ENCODE measurements at places on chromosomes 5 and 9.

DNA sequence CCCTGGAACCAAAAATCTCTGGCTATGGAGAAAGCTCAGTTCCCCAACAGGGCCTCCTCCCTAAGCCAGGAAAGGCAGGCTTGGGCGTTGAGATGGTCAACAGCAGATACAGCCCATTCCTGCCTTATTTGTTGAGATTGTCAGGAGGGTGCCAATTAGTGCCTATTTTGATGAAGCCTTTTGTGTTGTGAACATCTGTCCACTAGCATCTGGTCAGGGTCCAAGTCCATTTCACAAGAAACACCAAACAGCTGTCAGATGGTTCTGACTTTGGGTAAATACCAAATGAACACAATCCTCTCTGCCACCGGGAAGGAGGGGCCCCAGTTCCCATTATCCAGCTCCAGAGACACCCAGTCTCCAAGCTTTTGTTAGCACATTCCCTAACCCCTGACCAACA lies 19.9 kb downstream of the SEMA6A start:
- H3K4me3 ChIP-seq: no peak overlapping the region
- H3K27ac ChIP-seq: no peak overlapping the region
- peaks cover 22% of the 10 kb centered on the region for H3K4me1 ChIP-seq
- no peak for DNase-seq
- H3K27me3 ChIP-seq: no peaks in the 10 kb centered on the region

DNA sequence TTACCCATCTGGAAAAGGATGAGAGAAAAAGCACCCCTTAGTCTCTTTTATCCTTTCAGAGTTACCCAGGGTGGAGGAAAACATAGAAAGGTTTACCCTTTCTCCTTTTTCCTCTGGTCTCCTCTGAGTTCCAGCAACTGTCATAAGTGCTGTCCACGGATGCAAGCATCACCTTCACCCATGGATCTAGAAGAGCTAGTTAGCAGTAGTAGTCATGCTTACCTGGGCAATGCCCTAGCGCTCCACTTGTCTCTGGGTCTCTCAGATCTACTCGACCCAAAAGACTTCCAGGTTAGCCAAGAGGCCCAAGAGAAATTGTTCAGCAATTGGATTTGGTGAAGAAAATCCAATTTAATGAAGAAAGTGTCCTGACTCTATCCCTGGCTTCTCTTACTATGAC lies 656.2 kb upstream of the PTPRD start:
- no peak for DNase-seq
- no peaks in the 10 kb centered on the region for H3K36me3 ChIP-seq
- H3K27me3 ChIP-seq: no peaks in the 10 kb centered on the region
- H3K27ac ChIP-seq: no peak overlapping the region

- H3K36me3 ChIP-seq: no peaks in the 10 kb centered on the region
- peaks cover 35% of the 10 kb centered on the region for H3K4me1 ChIP-seq
- H3K27ac ChIP-seq: no peak overlapping the region
- H3K27me3 ChIP-seq: no peaks in the 10 kb centered on the region
- no peak overlapping the region for H3K4me3 ChIP-seq
Measured at GRCh38 chr5:150587016-150587415, 53.4 kb upstream of the SYNPO start.

GRCh38 chr5:108061941-108062340 lies 320.0 kb downstream of the FBXL17 start:
- no peaks in the 10 kb centered on the region for H3K27me3 ChIP-seq
- no peaks in the 10 kb centered on the region for H3K36me3 ChIP-seq
- H3K4me3 ChIP-seq: no peak overlapping the region
- DNase-seq: no peak

DNA sequence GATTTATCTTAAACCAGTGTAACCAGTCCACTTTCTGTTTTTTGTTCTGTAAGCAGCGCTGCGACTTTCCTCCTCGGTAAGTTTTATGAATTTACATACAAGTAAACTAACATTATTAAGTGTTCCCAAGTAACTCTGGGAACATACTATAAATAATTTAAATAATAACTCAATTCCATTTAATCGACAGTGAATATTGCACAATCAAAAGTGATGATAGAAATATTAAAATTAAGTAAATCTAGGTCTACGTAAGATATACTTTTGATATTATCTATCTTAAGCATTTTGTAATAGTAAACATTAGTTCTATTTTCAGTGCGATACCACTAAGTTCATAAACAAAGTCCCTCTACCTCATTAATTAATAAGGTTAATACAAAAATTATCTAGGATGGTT lies 7.8 kb downstream of the NFIB start:
- H3K4me1 ChIP-seq: peaks cover 80% of the 10 kb centered on the region
- H3K36me3 ChIP-seq: peaks cover 22% of the 10 kb centered on the region
- no peak overlapping the region for H3K27ac ChIP-seq
- H3K4me3 ChIP-seq: no peak overlapping the region
- DNase-seq: no peak
- H3K27me3 ChIP-seq: no peaks in the 10 kb centered on the region

- H3K4me3 ChIP-seq: no peak overlapping the region
- H3K27me3 ChIP-seq: no peaks in the 10 kb centered on the region
- DNase-seq: no peak
- no peak overlapping the region for H3K27ac ChIP-seq
- peaks cover 18% of the 10 kb centered on the region for H3K4me1 ChIP-seq
- H3K36me3 ChIP-seq: no peaks in the 10 kb centered on the region
Measured at GRCh38 chr9:34456151-34456550, 2.2 kb downstream of the FAM219A start.

- DNase-seq: no peak
- peaks cover 12% of the 10 kb centered on the region for H3K4me1 ChIP-seq
- H3K4me3 ChIP-seq: no peak overlapping the region
- no peak overlapping the region for H3K27ac ChIP-seq
- H3K27me3 ChIP-seq: peaks cover 67% of the 10 kb centered on the region
Measured at GRCh38 chr9:137436761-137437600, 4.2 kb downstream of the ENTPD8 start.

DNA sequence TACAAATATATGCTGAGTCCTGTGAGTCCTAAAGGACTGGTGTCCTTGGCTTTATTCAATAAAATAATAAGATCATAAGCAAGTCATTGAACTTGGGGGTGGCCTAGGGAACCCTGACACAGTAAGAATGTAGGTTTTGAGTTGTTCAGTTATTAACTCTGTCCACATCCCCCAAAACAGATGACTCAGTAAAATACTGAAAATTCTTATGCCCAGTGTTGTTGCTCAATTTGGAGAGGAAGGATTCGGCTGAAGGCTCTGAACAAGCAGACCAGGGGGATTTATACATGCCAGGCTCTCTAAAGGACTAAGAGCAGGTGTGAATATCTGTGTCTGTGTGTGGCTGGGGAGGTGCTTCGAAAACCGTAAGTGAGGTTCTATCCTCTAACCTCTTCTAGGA lies 173.7 kb downstream of the RMI1 start:
- H3K4me3 ChIP-seq: no peak overlapping the region
- no peaks in the 10 kb centered on the region for H3K4me1 ChIP-seq
- H3K27ac ChIP-seq: no peak overlapping the region
- H3K27me3 ChIP-seq: no peaks in the 10 kb centered on the region
- no peak for DNase-seq

GRCh38 chr5:150408231-150408943 lies 4.3 kb downstream of the CD74 start:
- H3K4me1 ChIP-seq: peaks cover 16% of the 10 kb centered on the region
- peaks cover 39% of the 10 kb centered on the region for H3K36me3 ChIP-seq
- no peak overlapping the region for H3K4me3 ChIP-seq
- DNase-seq: no peak
- no peaks in the 10 kb centered on the region for H3K27me3 ChIP-seq

- no peaks in the 10 kb centered on the region for H3K27me3 ChIP-seq
- no peak overlapping the region for H3K27ac ChIP-seq
- H3K4me3 ChIP-seq: no peak overlapping the region
- H3K4me1 ChIP-seq: no peaks in the 10 kb centered on the region
- DNase-seq: no peak
- H3K36me3 ChIP-seq: no peaks in the 10 kb centered on the region
Measured at GRCh38 chr9:29456940-29457339, 1883.7 kb upstream of the C9orf72 start.

GRCh38 chr9:95268681-95269080 lies 48.8 kb downstream of the FANCC start:
- H3K27me3 ChIP-seq: no peaks in the 10 kb centered on the region
- H3K4me3 ChIP-seq: no peak overlapping the region
- no peaks in the 10 kb centered on the region for H3K36me3 ChIP-seq
- H3K4me1 ChIP-seq: peaks cover 8% of the 10 kb centered on the region
